Nephron progenitor cell (in vitro differentiated cells): ENCODE measurements at places on chromosomes 6 and 20.

DNA sequence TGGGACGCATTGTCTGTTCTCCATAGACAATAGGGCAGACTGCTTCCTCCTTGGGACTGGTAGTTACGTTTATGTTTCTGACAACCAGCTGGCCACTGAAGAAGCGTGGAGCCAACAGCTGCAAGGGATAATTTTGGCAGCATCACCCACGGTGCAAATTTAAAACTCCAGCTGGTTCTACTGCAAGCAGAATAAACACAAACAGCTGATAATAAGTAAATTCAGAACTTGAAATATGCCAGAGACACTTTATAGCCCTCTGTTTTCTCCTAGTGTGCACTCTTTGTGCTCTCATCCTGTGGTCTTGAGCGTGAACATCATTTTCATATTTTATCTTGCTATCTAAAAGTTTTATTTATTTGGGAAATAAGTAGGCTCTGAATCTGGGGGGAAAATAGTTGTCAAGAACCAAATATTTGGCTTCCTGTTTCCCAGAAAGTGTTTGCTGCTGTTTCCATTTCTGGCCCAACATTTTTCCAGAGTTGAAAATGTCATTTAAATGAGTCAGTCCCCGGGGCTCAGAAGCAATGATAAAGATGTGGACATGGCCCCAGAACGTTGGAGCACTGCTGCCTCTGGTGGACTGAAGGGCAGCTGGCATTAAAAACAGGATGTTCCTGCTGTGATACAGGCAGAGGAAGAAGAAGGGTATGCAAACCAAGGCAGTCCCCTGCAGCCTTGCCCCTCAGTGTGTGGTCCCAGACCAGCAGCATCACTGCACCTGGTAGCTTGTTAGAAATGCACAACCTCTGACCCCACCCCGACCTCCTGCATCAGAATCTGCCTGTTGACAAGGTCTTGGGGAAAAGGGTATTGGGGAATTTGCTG, 12.5 kb upstream of the THBD start:
- no peak for DNase-seq

- no peak for DNase-seq
Observed at GRCh38 chr20:55095745-55096400, 620.5 kb downstream of the DOK5 start.

GRCh38 chr20:51926670-51927305, 124.5 kb upstream of the SALL4 start:
- no peak for DNase-seq

DNA sequence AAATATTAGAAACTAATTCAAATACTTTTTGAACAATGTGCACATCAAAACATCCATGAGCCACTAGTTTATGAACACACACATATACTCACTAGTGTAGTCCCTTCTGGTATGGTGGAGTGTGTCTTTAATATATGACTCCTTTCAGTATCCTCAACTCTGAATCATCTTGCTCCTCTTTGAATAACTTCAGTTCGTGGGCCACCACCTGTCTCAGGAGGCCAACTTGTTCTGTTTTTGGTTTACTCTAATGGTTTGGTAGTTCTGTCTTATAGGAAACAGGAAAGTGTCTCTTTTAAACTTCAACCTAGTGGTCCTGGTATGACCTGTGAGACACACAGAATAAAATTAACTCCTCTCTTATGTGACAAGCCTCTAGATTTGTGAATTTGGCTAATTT, 55.6 kb downstream of the ZNF292 start:
- no peak for DNase-seq

GRCh38 chr6:144500892-144501291, 215.8 kb downstream of the UTRN start:
- no peak for DNase-seq

- DNase-seq, result no peak
Observed at GRCh38 chr20:11880680-11881079, 37.0 kb upstream of the BTBD3 start.

DNA sequence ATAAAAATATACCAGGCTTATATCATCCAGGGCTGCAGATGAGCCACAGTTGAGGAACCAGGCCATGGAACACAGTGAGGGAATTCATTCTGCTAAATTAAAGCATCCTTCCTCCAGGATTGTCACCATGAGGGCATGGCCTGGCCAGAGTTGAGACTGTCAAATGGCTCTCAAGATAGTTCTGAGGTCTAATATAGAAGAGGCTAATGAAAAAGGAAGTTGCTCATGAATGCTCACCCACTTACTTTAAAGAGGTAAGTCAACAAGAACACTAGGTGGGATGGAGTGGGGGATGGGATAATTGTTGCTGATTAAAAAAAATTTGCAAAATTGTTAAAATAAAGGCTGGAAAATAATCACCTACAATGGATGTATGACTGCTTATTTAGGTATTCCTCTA, 72.0 kb upstream of the GCM1 start:
- DNase-seq, result no peak

- DNase-seq, result peak; percentile 76
Observed at GRCh38 chr6:31680226-31681134, at the start of gene LY6G5C. TSS of gene LY6G5C (minus strand) at chr6:31681067. CDS start at chr6:31680373, 694 bp downstream.

DNA sequence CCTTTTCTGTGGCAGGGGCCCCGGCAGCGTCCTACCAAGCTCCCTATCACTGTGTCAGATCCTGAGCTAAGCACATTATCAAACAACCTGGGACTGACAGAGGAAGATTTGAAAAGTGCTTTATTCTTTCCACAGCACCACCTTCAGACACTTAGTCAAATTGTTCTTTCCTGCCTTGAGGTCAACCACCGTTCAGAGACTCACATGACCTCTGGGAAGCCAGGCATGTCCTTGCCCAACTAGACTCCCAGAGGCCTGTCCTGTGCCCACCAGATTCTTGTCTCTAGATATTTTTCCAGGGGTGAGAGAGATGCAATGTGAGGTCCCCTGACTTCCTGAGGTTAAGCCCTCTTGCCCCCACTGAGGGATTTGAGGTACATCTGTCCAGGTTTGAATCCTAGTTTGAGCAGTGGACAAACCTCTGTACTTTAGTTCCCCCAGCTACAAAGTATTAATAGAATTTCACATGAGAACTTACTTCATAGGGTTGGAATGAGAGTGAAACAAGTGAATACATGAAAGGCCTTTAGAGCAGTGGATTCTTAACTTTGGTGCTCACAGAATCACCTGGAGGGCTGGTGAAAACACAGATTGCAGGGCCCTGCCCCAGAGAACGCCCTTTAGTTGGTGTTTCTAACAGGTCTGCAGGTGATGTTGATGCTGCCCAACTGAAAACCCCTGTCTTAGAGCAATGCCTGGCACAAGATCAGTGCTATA, 179.8 kb downstream of the CLIC5 start:
- no peak for DNase-seq

- no peak for DNase-seq
Observed at GRCh38 chr6:124467366-124467765, 494.9 kb upstream of the RNF217 start.

DNA sequence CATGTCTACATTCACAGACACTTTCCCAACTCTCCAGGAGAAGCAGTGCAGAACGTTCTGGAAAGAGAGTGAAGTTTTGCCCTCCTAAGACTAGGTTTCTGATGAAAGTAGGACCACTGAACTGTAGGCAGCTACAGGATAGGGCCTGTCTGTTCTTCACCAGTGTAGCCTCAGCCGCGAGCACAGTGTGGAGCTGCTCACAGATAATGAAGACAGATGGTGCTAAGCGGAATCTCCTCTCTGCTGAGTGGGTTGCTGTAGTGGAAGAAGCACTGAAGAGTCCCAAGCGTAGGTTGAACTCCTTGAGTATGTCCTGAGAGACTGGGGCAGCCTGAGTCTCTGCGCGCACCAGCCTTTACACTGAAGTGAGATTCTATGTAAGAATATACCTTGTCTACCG, 170.2 kb downstream of the PACRG start:
- DNase-seq, result no peak

DNA sequence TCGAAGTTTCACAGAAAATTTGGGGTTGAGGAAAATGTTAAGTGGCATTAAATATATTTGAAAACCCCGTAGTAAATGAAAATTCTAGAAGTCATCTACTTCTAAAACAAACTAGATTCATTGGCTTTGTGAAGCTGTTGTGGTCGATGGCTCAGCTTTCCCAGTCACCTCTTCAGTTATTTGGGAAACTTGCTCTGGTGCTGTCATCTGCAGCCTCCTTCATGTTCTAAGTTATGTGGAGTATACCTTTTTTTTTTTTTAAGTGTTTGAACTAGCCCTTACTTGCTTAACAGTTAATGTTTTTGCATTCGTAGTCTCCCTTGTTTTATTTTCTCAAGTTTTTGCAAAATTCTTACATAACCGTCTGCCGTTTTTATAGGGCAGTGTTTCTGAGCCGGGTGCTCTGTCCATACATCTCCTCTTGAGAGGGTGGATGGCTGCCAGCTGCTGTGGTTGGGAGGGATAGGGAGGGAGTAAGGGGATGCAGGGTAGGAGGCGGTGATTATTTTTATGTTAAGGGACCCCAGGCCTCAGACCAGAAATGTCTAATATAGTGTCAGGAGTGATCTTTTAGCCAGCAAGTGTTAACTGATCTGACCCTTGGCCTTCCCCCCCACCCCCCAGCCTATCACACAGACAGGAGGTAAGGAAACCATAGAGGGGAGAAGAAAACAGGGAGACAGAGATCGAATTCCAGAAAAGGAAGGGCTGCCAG, 7.1 kb downstream of the RREB1 start:
- no peak for DNase-seq

GRCh38 chr6:78300885-78301284, 566.5 kb upstream of the IRAK1BP1 start:
- no peak for DNase-seq

DNA sequence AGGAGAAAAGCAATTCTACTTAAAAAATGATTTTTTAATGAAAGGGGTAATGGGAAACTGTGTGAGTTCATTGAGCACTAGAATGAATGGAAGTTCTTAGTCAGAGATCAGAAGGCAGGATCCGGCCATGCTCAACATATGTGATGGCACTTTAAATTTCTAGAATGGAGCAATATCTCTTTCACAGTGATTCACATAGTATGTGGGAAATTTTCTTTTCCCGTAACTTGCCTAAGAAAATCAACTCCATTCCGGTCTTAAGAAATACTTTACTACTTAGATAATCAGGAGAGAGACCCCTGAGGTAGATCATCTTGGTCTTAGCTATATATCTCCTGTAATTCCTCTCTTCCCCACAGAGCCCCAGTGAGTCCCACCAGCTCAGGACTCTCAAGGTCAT, 131.8 kb downstream of the SCML4 start:
- DNase-seq, result no peak

DNA sequence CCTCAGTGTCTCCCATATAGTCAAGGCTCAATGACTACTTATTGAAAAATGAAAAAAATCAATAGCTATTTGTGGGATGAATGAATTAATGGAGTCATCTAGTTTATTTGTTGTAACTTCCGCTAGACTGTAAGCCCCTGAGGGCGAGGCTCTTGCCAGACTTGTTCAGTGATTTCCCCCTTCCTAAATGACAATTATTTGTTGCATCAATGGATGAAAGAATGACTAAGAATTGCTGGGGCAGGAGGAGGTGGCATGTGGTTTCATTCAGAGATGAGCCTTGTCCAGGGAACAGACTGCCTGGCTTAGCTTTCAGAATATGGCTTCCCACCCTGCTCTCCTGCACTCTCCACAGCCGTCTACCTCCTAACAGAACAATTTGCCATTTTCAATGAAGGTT, 1.1 kb upstream of the PRELID3B start:
- DNase-seq, result no peak

DNA sequence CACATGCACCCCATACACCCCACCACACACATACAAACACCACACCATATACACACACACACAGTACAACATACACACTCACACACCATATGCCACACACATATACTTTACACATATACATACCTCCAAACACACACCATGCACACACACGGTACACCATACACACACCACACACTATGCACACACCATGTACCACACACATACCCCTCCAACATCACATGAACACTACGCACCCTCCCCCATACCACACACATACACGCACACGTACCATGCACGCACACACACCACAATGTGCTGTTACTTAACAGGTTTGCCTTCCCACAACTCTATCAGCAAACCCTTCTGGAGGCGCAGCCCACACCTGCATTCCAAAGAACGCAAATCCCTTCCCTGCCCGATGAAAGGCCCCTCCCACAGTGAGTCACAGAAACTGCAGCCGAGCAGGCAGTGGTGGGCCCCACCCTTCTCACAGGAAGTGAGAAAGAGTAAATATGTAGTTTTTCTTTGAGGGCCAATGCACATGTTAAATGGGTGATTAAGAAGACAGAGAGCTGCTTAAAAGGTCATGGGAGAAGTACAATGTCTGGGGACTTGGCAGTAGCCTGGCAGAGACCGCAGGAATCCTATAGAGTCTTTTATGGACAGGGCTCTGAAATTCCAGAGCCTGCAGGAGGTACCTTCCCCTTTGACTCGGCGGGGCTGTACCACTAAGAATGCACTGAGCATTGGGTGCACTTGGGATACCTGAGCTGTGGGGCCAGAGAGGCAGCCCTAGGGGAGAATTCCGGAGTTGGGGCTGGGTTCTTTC, 34.1 kb upstream of the EZR start:
- peak; percentile 50 for DNase-seq

DNA sequence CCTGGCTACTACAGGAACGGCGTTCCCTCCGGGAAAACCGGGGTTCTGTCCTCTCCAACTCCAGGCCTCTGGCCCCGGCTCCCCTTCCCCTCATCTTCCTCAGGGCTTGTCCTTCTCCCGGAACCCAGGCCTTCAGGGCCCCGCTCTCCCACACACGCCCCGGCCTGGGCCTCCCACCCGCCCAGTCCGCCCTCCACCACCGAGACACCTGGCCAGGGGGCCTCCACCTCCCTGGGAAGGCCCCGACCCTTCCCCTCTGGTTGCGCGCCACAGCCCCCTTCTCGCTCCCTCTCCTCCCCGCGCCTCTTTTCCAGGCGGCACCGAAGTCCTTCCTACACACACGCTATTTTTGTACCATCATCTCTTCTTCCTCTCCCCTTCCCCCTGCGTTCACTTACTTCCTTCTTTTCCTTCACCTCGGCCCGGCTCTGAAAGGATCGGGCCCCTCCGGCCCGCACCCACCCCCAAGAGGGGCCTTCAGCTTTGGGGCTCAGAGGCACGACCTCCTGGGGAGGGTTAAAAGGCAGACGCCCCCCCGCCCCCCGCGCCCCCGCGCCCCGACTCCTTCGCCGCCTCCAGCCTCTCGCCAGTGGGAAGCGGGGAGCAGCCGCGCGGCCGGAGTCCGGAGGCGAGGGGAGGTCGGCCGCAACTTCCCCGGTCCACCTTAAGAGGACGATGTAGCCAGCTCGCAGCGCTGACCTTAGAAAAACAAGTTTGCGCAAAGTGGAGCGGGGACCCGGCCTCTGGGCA, 1.3 kb upstream of the SIRPA start:
- DNase-seq, result peak; percentile 27
